ENCODE measurements at places on chromosomes 1 and 21. TPM values are rescaled to one million over a fixed set of nuclear protein-coding genes. Genes with fewer than 3 reads are reported as not detected.

Gene SIK1
- 1.9 TPM for polyA plus RNA-seq

Gene CFHR3
- polyA plus RNA-seq = not detected

Gene C1orf226
- 0.10 TPM for polyA plus RNA-seq

Gene SPRR2B
- not detected for polyA plus RNA-seq

GRCh38 chr1:168348146-168348709, 67.6 kb downstream of the TBX19 start:
- no peak for DNase-seq

DNA sequence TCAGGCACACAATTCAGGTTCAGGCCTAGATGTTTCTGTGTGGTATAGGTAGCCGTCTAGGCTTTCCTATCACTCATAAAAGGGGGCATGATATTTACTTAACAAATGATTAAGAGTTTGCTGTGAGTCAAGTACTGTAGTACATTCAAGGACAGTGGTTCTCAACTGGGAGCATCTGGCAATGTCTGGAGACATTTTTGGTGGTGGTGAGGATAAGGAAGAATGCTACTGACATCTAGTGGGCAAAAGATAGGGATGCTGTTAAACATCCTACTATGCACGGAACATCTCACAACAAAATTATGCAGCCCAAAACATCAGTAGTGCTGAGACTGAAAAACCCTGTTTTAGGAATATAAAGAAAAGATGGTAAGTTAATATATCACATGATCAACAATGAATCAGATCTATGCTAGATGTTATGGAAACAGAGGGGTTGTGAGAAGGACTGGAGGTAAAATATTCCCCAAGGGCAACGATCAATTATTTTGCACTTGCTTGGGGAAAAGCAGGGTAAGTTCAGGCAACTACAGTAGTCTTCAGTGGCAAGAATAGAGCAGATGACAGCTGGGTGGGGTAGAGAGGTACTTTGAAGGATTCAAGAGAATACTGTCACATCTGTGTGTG, 4.9 kb downstream of the DNTTIP2 start:
- peak; percentile 72 for DNase-seq

DNA sequence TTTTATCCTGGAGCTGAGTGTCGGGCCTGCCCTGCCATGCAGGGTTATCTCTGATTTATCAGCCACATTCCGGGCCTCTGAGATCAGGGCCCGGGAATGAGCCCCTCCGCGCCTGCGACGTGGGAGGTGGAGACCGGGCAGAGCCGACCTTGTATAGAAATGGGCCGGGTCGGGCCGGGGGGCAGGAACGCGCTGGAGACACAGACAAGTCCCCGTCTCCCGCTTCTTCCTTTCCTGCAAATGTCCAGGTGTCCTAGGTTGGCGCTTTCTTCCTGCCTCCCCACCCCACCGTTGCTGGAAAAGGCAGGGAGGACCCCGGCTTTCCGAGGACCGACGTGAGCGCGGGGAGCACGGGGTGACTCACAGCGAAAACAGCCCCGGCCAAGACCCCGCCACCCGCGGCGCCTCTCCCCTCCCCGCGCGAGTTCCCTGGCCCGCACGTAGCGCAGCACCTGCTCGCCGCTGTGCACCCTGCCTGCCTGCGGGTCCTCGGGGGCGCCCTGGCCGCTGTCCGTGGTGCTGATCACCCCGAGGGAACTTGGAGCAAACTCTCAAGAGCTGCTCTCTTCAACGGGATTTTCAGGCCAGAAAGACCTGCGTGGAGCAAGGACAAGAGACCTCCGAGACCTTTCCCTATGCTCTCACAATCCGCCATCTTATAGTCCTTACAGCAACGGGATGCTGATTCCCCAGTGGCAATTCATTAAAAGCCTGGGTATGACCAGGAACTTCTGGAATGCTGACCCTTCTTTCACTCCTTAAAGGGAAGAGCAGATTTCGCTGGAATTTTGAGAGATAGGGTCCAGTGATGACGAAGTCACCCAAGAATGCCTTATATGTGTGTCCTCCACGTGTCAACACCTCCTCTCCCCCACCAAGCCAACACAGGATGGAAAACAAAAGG, 475 bp upstream of the NPPB start:
- peak; percentile 49 for DNase-seq

Measured in IMR-90 (cell line).